Head of caudate nucleus (tissue), 42 donors: ENCODE measurements at places on chromosomes 5 and 9.

- DNase-seq = no peak
These were observed 246.6 kb downstream of the PRELID2 start for GRCh38 chr5:145588558-145588957.

GRCh38 chr5:116135344-116135743 is 50.5 kb downstream of the COMMD10 start:
- DNase-seq = no peak

DNA sequence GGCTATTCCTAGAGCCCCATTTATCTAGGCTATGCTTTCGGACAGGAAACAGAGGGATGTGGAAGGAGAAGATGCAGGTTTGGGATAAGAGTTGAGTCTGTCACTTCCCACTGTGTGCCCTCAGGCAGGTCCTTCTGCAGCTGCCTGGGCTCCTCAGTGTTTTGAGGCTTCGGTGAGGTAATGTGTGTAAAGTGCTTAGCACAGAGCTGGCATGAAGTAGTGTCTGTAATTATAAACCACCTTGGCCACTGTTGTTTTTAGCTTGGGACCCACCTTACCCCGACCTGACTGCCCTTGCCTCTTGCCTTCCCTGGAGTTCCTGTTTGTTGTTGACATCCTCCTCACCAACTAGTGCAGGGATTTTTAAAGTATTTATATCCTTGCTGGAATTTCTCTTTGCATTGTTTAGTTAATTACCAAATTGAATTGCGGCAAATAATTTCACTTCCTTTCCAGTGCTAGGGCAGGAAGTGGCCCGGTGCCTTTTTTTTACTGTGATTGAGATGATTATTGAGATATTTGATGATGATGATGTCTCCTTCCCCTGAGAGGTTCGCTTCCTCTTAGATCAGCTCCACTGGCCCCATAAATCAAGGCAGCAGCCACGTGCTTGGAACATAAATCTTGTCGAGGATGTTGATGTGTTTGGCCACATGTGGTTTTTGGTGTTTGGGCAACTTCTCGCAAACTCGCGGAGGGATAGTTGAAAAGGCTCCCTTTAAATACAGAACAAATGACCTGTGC is 38.3 kb upstream of the DAB2IP start:
- DNase-seq = no peak

DNA sequence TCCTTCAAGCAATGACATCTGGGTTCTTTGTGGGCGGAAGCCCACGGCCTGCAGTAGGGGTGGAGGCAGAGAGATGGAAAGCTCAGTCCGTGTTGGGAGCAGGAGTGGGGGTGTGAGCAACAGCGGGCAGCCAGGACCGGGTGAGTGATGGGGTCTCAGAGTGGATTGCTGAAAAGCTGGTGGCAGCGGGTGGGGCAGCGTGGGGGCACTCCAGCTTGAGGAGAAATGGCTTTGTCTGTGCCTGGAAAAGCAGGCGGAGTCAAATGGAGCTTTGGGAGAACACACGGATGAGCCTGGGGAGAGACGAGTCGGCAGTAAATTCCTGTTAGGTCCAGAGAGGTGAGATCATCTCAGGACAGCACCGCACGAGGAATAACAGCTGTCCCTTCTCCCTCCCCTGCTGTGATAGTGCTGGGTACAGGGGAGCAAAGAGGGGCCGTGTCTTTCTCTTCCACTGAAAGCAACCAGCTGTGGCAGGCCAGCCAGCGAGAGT is 42.1 kb downstream of the CACNA1B start:
- no peak for DNase-seq

GRCh38 chr9:108058135-108058814 is 568.7 kb upstream of the KLF4 start:
- DNase-seq = no peak

- no peak for DNase-seq
These were observed 979.9 kb upstream of the DMAC1 start for GRCh38 chr9:8779478-8779877.

DNA sequence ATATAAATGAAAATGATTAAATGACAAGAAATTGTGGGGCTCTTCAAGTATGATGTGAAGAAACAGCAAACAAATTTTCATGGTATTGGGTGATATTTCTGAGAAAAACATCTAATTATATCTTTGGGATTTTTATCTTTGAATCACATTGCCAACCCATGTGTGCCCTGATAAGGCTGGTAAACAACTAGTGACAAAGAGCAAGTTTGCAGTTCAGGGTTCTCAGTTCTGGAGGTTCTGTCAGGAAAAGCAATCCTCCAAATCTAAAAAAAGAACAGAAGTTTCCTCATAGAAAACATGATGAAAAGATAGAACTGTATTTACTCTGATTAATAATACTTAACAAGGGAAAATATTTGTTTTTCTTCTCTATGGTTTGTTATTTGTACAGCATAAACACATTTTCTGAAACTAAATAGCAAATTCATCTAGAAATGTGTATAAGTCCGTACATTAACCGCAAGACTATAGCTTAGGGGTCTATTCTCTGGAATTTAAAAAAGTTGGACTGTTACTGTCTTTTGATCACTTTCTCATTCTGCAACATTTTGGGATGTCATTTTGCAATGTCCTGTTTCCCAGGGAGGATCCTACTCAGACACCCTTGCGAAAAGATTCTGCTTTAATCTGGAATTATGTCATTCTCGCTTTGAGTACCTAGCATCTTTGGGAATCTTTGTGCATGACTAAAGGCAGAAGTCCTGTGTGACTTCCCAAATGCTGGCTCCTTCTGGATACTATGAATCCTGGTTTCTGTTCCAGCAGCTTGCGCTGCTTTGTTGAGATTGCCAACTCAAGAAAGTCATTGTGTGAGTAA is 308.5 kb downstream of the ADGRV1 start:
- no peak for DNase-seq

GRCh38 chr9:116697887-116698286 is 10.8 kb downstream of the TRIM32 start:
- no peak for DNase-seq

DNA sequence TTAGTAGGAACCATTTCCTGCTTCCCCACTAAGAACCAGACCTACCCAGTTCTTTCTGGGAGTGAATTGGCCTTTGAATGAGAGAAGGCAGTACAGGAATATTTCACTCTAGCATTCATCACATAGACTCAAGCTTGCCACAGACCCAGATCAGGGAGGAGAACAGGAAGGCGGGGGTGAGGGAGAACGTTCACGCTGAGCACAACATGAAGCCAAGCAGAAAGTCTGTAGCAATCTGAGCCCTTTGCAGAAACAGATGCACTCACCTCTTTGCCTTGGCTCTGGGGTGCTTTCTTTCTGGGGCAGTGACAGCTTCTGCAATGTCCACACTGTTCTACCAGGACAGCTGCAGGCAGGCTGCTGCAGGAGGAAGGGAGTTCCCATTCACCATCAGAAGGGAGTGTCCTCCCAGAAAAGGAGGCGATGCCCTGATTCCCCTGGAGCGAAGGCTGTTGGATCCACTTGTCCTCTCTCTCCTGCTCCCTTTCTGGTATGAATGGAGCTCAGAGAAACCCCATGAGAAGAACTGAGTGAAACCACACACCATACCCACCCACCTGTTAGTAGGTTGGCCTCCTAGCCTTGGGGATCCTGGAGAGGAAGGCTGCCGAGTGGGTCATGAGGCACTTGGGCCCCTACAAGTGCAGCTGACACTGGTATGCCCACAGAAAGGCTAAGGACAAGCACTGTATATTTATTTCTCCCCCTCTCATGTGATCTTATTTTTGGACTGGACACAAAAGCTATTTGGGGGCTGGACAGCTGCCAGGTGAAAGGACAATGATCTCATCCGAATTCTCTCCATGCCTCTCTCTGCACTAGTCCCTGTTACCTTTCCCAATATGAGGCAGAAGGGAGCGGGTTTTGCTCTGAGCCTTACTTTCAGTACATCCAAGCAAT is 11.7 kb upstream of the FGF1 start:
- no peak for DNase-seq

GRCh38 chr5:168311061-168311566 is 19.7 kb downstream of the WWC1 start:
- DNase-seq = peak; percentile 46
